ENCODE measurements at places on chromosomes 2 and 18.

GRCh38 chr2:109164739-109165221, 35.8 kb downstream of the SH3RF3 start:
- DNase-seq, result no peak

- no peak for DNase-seq
These were observed 613 bp downstream of the COL5A2 start for GRCh38 chr2:189178726-189179569.

DNA sequence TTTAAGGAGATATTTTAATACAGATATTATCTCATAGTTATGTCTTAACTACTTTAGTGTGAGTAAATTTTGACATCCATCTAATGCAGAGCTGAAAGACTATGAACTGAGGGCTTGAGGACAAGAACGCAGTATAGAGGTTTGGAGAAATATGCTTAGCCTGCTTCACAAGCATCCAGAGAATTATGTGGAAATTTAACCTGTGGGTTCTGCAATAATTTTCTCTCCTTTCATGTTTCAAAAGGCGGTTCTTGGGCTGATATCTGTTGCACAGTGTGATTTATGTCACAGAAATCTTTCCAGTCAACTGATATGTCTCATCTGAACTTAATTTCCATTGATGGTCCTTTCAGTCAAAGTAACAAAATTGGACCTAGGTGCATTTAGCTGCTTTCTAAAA, 371.9 kb upstream of the VRK2 start:
- DNase-seq, result no peak

GRCh38 chr2:68768461-68768860, 33.9 kb downstream of the ARHGAP25 start:
- no peak for DNase-seq

DNA sequence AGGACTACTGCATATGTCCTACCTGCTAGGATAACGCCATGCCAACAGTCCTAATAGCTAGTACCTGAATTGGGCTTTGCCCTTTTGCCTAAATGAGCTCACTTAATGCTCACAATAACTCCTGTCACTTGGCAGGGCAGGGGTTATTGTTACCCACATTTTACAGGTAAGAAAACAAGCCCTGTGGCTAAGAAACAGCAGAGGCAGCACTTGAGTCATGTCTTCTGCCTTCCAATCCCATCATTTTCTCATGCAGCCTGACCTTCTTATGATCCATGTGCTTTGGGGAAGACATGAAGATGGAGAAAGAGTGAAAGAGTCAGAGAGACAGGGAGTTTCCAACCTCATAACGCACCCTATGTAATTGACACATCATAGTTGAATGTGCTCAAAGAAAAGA, 33.6 kb upstream of the LPIN1 start:
- no peak for DNase-seq

DNA sequence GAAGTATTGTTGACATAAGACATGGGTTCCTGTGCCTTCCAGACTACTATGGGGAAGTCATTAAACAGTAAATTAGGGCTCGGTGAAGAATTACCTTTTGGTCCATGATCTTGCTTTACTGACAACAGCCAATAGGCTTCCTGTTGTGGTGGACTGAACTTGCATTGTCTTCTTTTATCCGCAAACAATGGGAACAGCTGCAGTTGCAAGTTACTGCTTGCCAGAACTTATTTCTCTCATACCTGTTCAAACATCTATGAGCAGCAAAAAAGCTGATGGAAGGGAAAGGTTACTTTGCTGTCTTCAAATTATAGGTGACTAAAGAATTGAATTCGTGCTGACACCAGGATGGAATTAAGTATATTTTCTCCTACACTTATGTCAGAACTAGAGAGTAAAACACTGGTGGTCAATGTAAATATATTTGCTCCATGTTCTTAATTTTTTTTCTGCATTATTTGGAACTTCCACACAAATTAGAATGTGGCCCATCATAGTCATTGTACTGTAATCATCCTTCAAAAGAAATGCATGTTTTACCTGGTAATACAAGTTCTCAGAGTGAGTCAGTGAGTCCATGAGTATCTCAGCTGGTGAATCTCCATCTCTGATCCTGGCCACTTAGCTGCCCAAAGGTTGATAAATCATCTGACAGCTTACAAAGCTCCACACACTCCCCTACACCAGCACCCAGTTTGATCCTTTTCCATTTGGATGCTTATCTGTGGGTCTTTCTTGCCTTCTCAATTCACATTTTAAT, 37.3 kb upstream of the RNF152 start:
- no peak for DNase-seq

- no peak for DNase-seq
These were observed 255.2 kb downstream of the ACKR3 start for GRCh38 chr2:236824836-236825235.

DNA sequence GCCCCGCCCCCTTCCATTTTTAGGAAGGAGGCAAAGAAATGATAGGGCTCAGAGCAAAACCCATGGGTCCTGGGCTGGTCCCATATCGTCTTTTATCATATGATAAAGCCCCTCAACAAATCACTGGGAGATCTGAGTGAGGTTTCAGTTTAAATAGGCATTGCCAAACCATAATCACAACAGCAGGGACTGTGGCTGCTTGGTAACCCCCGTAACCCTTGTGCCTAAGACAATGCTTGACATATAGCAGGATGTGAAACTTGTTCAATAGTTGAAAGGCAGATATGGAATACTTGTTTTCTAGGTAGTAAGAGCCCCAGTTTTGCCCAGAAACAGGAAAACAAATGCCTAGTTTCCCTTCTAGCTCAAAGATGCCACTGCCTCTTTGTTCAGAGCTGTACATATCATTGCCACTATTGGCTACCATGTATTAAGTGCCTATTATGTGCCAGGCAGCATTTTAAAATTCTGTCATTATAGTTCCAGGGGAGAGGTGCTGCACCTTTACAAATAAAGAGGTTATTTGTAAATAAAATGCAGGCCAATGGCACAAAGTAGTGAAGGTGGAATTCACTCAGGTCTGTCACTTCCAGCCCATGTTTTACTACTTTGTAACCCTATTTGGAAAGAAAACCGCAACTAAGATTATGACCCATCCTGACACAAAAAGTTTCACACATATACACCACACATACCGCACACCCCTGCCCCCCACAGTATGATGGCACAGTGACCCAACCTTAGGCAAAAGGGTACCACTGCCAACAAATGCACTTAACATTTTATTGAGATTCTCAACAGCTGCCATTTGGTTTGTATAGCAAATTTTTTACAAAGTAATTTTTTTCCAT, 14.2 kb downstream of the NAGK start:
- peak; percentile 43 for DNase-seq

DNA sequence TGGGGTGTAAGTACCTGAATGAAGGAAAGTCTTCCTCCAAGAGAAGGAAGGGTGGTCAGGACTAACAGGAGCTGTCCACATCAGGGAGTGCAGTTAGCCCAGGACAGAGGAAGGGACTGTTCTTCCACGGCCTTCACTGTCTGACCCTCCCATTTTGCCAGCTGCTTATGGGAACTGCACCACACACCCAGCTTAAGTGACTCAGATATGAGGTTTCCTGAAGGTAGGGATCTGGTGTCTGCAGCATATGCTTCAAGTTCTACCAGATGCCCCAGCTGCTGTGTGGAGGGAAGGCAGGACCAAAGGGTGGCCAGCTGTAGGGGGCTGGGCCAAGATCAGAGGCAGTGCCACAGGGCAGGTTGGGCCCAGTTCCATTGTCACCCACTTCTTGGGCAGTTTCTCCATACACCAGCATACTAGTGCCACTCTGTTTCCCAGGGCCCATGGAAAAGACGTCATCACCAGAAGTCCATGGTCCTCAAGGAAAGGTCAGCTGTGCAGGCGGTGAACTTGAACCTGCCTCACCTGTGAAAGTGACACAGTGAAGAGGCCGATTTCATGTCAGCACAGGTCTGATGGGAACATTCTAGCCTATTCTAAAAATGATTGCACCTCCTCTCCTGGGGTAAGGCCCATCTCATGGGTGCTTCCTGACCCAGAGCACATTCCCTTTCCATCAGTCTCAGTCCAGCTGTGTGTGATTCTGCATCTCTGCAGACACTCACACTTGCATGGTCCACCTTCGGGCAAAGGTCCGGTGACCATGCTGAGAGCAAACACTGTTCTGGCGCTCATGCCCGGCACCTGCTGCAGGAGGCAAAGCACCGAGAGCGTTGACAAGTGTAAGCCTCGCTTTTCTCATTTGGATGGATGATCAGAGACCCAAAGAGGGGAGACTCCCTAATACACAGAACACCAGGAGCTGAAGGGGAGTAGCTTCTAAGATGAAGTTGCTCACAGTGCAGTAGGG, 68.0 kb downstream of the ACAA2 start:
- no peak for DNase-seq

DNA sequence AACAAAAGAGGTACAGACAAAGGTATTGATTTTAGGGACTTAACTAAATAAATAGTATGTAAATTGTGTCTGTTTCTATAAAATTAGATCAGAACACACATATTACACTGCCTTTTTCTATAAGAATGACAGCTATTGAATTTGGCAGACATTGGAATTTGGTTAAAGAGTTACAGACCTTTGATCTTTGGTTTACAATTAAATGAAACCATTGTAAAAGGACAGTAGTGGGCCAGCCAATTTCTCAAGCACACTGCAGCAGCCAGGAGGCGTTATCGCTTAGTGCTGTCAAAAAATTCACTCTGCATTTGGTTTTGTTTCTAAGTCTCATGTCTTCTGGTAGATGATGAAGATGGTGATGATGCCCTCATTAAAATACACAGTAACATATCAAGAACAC, 175.9 kb downstream of the NR4A2 start:
- no peak for DNase-seq

DNA sequence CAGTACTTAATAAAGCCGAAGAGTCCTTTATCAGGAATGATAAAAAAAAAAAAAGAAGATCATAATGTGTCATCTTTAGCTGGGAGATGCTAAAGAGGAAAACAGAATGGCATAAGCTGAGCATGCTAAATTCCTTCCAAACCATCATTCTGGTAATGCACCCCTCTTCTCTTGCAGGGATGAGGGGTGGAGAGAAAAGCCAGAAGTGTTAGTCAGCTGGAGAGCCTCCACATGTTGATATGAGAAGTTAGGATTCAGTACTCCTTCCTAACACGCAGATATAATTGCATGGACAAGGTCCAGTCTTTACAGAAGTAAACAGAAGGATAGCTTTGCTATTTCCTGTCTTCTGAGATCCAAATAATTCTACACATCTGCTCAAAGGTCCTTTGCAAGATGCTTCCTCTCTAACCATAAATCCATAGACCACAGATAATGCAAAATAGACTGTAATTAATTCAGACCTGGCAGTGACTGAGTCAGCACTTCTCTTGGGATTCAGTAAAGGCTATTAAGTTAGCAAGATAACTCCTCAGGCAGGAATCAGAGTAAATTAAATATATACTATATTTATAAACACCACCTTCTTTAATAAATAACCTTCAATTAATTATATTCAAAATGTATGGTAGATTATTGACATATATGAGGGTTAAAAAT, 930.0 kb upstream of the KLHL29 start:
- DNase-seq, result no peak

- no peak for DNase-seq
These were observed 152.5 kb downstream of the CYP26B1 start for GRCh38 chr2:71995067-71995665.

DNA sequence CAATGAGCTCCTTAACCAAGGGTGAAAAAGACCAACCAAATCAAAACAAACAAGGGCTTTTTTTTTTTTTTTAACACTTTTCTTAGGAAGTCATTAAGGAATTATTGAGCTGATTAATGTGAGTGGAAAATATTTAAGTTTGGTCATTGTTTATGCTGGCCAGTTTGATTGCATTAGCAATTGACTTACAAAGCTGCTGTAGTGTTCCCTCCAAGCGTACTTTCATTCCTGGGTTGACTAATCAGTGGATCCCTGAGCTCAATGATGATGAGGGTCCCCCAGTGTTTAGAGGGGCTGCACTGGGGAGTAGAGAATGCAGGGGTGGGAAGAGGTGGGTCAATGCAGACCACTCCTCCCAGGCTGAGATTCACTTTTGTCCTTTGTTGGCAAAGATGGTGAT, 119.3 kb downstream of the PRKCE start:
- no peak for DNase-seq

DNA sequence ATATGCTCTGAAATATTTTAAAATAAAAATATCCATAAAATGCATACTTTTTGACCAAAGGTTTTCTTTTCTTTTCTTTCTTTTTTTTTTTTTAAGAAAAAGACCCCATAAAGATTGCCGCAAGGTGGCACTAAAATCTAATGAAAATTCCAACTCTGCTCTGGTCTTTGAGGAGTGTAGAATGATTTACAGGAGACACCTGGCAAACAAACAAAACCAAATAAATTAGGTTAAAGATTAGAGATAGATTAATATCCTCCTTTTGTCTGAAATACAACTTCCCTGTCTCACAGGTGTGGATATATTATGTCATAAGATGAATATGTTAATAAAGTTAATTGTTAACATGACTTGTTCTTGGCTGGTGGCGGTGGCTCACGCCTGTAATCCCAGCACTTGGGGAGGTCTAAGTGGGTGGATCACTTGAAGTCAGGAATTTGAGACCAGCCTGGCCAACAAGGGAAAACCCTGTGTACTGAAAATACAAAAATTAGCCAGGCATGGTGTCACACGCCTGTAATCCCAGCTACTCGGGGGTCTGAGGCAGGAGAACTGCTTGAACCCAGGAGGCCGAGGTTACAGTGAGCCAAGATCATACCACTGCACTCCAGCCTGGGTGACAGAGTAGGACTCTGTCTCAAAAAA, 3.5 kb upstream of the RHOB start:
- no peak for DNase-seq

DNA sequence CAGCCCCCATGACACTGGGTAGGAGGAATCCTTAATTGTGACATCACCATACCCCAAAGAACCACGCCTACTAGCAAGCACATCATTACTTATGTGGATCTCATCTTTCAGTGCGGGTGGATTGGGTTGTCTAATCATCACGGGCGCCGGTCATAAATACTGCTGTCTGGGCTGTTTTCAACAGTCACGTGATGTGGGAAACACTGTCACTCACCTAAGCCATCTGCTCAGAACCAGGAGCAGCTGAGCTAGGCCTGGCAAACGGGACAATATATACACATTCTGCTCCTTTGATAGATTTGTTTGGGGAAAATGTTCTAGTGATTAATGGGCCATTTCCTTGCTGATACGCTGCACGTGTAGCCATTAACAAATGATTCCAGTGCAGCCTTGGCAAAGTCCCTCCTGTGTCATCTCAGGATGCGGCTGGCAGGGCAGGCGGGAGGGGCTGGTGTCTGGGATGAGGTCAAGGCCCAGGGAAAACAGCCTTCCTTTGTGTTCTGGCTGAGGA, 145.9 kb upstream of the COPS8 start:
- no peak for DNase-seq

DNA sequence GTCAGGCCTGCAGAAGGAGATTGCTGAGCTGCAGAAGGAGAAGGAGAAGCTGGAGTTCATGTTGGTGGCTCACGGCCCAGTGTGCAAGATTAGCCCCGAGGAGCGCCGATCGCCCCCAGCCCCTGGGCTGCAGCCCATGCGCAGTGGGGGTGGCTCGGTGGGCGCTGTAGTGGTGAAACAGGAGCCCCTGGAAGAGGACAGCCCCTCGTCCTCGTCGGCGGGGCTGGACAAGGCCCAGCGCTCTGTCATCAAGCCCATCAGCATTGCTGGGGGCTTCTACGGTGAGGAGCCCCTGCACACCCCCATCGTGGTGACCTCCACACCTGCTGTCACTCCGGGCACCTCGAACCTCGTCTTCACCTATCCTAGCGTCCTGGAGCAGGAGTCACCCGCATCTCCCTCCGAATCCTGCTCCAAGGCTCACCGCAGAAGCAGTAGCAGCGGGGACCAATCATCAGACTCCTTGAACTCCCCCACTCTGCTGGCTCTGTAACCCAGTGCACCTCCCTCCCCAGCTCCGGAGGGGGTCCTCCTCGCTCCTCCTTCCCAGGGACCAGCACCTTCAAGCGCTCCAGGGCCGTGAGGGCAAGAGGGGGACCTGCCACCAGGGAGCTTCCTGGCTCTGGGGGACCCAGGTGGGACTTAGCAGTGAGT, 19.4 kb downstream of the FOSL2 start:
- DNase-seq, result no peak

GRCh38 chr2:48545244-48545643, 15.3 kb downstream of the STON1 start:
- no peak for DNase-seq
